AG04449 (cell line): ENCODE measurements at places on chromosomes 11 and 22.

GRCh38 chr22:20551805-20552442, 44.5 kb downstream of the MED15 start:
- DNase-seq = no peak

GRCh38 chr11:128467610-128468041, 119.7 kb downstream of the ETS1 start:
- peak; percentile 99 for DNase-seq

DNA sequence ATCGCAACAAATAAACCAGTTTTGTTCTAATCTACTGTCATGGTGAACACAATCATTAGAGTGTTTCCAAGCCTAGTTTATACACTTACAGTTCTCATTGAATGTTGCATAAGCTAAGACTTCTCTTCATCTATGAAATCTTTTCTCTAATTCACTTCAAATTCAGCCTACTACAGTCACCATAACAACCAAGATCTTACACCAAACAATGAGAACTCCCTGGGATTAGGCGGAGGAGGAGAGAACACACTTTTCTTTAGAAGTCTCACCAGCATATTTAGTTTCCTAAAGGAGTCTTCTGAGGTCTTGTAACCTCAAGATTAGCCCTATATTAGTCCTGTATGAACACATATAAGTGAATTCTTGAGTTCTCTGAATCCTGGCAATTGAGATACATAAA, 1889.7 kb downstream of the LRRC4C start:
- DNase-seq = no peak

GRCh38 chr22:28054819-28055208, 135.8 kb upstream of the PITPNB start:
- no peak for DNase-seq
